Skin of body (tissue), 3 donors: ENCODE measurements at places on chromosomes 3 and 15. TPM values are rescaled to one million over a fixed set of nuclear protein-coding genes. Genes with fewer than 3 reads are reported as not detected.

The BDH1 gene
- total RNA-seq, result 13.0 TPM

The HACD3 gene
- total RNA-seq, result 55.4 TPM

The PATL2 gene
- 0.79 TPM for total RNA-seq

The DUOXA2 gene
- total RNA-seq, result not detected

The C3orf49 gene
- not detected for total RNA-seq

The SPINT1 gene
- 50.8 TPM for total RNA-seq

The EPHA3 gene
- 11.0 TPM for total RNA-seq

The AAGAB gene
- total RNA-seq, result 19.4 TPM

The DPPA2 gene
- not detected for total RNA-seq

The UBA7 gene
- 16.3 TPM for total RNA-seq

The SLCO2A1 gene
- total RNA-seq, result 3.7 TPM

The GOLGA6B gene
- total RNA-seq, result 0.10 TPM

The IL5RA gene
- 0.79 TPM for total RNA-seq

The NRROS gene
- 3.9 TPM for total RNA-seq

The MAP1A gene
- total RNA-seq, result 14.3 TPM

The PLCB2 gene
- total RNA-seq, result 5.2 TPM

The SCN11A gene
- total RNA-seq, result 1.9 TPM

The P3H2 gene
- 37.7 TPM for total RNA-seq
